ENCODE measurements at places on chromosomes 6 and 20. TPM values are rescaled to one million over a fixed set of nuclear protein-coding genes. Genes with fewer than 3 reads are reported as not detected.

The RSPH4A gene
- 0.97 TPM for total RNA-seq

The BMP2 gene
- 0.73 TPM for total RNA-seq

The GPR63 gene
- total RNA-seq, result 1.9 TPM

The GGT7 gene
- total RNA-seq, result 16.6 TPM

The PRRC2A gene
- 86.8 TPM for total RNA-seq

The CALHM5 gene
- total RNA-seq, result 4.4 TPM

The PI16 gene
- 0.16 TPM for total RNA-seq

The STX11 gene
- total RNA-seq, result 3.2 TPM

The AIF1 gene
- total RNA-seq, result not detected

The IPCEF1 gene
- 0.24 TPM for total RNA-seq

The KPNA5 gene
- total RNA-seq, result 12.5 TPM

The SMPD2 gene
- total RNA-seq, result 14.3 TPM

The BACH2 gene
- 1.1 TPM for total RNA-seq

The CUL7 gene
- 87.6 TPM for total RNA-seq

The MAPK14 gene
- total RNA-seq, result 74.4 TPM

The PPDPF gene
- total RNA-seq, result 55.9 TPM

The OR2H2 gene
- total RNA-seq, result not detected

The MYMX gene
- not detected for total RNA-seq

The BMP6 gene
- 2.9 TPM for total RNA-seq

The OLIG3 gene
- total RNA-seq, result not detected

The HLA-DRB5 gene
- total RNA-seq, result 0.49 TPM

The LHFPL5 gene
- total RNA-seq, result not detected

The PHIP gene
- 18.9 TPM for total RNA-seq

The RHAG gene
- not detected for total RNA-seq

The TSHZ2 gene
- total RNA-seq, result 1.1 TPM

The ARFGEF3 gene
- total RNA-seq, result 1.5 TPM

The MAS1 gene
- total RNA-seq, result not detected

The TGM3 gene
- not detected for total RNA-seq

The FAM83C gene
- under 0.01 TPM for total RNA-seq

The ID4 gene
- total RNA-seq, result 11.1 TPM

The CCN2 gene
- 100 TPM for total RNA-seq

The YIPF3 gene
- total RNA-seq, result 102 TPM

Measured in hair follicle dermal papilla cell (primary cell).